T-helper 17 cell (primary cell): ENCODE measurements at places on chromosomes 16 and 17. TPM values are rescaled to one million over a fixed set of nuclear protein-coding genes. Genes with fewer than 3 reads are reported as not detected.

HAS3 gene
- 3.5 TPM for total RNA-seq

- no peak for DNase-seq
- H3K27ac ChIP-seq: no peak overlapping the region
- no peaks in the 10 kb centered on the region for H3K36me3 ChIP-seq
- H3K4me3 ChIP-seq: no peak overlapping the region
Measured at GRCh38 chr16:6558126-6558525, 774.5 kb upstream of the RBFOX1 start.

- no peak overlapping the region for H3K27ac ChIP-seq
- H3K27me3 ChIP-seq: no peaks in the 10 kb centered on the region
- H3K4me1 ChIP-seq: peaks cover 9% of the 10 kb centered on the region
- no peak for DNase-seq
- no peak overlapping the region for H3K4me3 ChIP-seq
Measured at GRCh38 chr16:30145657-30146056, 22.6 kb upstream of the MAPK3 start.

CA7 gene
- total RNA-seq: not detected

DNA sequence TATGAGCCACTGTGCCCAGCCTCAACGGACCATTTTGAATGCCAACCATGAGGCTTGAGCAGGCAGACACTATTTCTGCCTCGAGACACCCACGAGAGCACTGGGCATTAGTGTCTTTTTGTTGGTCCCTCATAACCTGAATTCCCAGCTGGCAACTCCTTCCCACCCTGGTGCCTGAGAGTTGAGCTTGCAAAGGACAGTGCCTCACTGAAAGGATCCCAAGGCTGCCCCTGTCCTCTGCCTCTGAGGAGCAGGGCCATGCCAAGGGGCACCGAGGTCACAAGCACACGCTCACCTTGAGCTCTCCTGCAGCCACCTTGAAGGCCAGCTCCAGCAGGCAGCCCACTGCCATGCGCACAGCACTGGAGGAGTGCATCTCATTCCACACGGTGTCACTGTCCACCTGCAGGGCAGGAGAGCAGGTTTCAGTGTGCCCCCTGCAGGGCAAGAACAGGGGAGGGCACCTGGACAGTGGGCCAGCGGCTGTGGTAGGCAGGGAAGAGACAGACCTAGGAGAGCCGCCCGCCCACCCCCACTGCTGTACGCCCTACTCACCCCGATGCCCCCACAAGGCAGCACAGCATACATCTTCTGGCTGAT, 12.8 kb downstream of the G6PC3 start:
- H3K36me3 ChIP-seq: peaks cover 2% of the 10 kb centered on the region
- H3K27me3 ChIP-seq: no peaks in the 10 kb centered on the region
- no peak overlapping the region for H3K4me3 ChIP-seq
- peaks cover 13% of the 10 kb centered on the region for H3K4me1 ChIP-seq
- peak overlapping the region; percentile 47 for H3K27ac ChIP-seq
- no peak for DNase-seq

GRCh38 chr16:5450409-5451104, 353.0 kb upstream of the EEF2KMT start:
- no peaks in the 10 kb centered on the region for H3K36me3 ChIP-seq
- no peak overlapping the region for H3K4me3 ChIP-seq
- H3K27me3 ChIP-seq: no peaks in the 10 kb centered on the region
- H3K4me1 ChIP-seq: no peaks in the 10 kb centered on the region
- no peak overlapping the region for H3K27ac ChIP-seq
- DNase-seq: no peak

DNA sequence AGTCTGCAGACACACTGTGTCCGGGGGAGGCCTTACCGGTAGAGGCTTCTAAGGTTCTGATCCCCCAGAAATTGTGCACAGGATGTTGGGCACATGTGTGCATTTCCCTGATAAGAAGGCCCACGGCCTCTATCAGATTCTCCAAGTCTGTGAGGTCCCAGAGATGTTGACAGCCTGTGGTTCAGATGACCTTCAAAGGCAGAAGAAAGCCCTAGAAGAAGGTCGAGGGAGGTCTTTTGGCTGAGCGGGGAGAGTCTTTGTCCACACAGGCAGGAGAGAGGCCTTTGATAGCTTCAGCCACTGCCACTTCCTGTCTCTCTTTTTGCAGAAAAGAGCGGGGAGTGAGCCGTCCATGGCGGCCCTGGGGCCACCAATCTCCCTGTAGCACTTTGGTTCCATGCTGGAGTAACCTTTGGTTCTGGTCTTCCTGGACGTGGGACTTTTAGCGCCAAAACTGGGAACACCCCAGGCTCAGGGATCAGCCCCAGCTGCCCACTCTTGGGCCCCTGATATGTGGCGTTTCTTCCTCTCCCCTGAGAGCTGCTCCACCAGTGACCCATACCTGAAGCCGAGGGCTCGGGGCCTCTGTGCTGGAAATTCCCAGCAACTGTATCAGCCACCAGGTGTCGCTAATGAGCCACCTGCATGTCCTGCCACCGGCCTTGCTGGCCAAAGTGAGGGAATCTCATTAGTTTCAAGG, 28.1 kb upstream of the LGALS9 start:
- no peak overlapping the region for H3K27ac ChIP-seq
- DNase-seq: peak; percentile 52
- no peak overlapping the region for H3K4me3 ChIP-seq
- peaks cover 2% of the 10 kb centered on the region for H3K4me1 ChIP-seq
- no peaks in the 10 kb centered on the region for H3K36me3 ChIP-seq

GRCh38 chr17:37726248-37726647, 18.6 kb downstream of the HNF1B start:
- no peak for DNase-seq
- no peak overlapping the region for H3K4me3 ChIP-seq
- peaks cover 26% of the 10 kb centered on the region for H3K27me3 ChIP-seq
- no peaks in the 10 kb centered on the region for H3K4me1 ChIP-seq
- H3K36me3 ChIP-seq: no peaks in the 10 kb centered on the region

DNA sequence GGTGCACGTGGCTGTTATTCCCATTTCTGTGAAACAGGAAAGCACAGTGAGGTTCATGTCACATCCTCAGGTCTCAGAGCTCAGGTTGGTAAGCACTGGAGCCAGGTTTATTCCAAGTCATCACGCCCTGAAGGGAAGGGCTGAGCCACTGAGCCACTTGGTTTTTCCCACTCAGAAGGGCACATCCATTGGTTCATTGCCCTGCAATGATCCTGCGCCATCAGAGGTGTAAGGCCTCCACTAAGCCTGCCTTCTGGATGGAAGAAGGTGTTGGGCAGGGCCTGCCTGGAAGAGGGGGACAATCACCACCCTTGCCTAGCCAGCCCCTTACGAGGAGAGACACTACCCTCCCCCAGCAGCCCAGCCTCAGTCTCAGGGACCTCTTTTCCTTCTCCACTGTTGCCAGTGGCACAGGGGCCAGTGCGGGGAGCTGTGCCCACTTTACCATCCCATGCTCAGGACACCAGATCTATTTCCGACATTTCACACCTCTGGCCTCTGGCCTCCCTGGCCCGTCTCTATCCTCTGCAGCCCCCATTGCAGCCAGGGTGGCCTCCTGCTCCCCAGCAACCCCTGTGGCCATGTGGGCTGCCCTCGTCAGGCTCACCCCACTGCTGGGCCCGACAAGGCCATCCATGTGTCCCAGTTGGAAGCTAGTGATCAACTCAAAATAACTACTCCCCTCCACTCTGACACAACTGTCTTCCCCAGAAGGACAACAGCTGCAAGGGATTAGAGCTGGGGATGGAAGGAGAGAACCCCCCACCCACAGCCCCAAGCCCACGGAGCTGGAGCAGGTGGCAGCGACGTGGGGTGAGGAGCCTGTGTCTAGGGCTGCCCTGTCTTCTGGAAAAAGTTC, 29.9 kb downstream of the CFAP20 start:
- peaks cover 4% of the 10 kb centered on the region for H3K36me3 ChIP-seq
- H3K4me3 ChIP-seq: no peak overlapping the region
- DNase-seq: no peak
- peaks cover 3% of the 10 kb centered on the region for H3K4me1 ChIP-seq
- H3K27ac ChIP-seq: no peak overlapping the region

ZNF764 gene
- total RNA-seq: 21.4 TPM

MPV17L gene
- not detected for total RNA-seq

GRCh38 chr16:15960124-15960971, 10.9 kb downstream of the ABCC1 start:
- no peaks in the 10 kb centered on the region for H3K36me3 ChIP-seq
- peak overlapping the region; percentile 89 for H3K4me3 ChIP-seq
- DNase-seq: no peak
- no peaks in the 10 kb centered on the region for H3K27me3 ChIP-seq
- H3K27ac ChIP-seq: peak overlapping the region; percentile 99

DNA sequence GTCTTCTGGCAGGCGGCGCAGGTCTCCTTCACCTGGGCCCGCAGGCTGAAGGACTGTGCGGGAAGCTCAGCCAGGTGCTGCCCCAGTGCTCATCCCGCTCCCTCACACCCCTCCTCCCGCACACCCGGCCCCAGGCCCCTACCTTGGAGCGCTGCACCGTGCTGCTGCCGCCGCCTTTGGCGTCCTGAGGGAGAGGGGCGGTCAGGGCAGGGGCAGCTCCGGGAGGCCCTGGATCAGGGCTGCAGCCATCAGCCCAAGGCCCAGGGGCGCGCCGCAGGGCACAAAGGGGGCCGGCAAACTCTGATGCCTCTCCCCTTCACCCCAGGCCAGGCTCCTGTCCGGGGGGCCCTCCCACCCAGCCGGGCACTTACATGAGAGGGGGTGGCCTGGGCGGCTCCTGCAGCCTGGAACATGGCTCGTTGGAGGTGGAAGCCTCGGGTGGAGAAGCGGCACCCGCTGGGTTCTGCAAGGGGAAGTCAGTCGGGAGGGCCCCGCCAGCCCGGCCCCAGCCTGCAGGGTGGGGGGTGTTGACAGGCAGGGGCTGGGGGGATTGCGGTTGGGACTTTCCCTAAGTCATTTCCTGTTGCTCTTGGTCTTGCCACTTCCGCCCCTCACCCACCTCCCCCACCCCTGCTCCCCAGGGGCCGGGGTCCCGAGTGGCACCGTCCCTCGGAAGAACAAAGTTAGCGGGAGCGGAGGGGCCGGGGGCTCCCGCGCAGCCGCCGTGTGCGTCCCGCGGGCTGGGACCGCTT, 863 bp downstream of the LIMD2 start:
- H3K4me3 ChIP-seq: peak overlapping the region; percentile 99
- DNase-seq: peak; percentile 78
- peaks cover 5% of the 10 kb centered on the region for H3K36me3 ChIP-seq
- H3K27me3 ChIP-seq: no peaks in the 10 kb centered on the region
- peak overlapping the region; percentile 95 for H3K27ac ChIP-seq

DNA sequence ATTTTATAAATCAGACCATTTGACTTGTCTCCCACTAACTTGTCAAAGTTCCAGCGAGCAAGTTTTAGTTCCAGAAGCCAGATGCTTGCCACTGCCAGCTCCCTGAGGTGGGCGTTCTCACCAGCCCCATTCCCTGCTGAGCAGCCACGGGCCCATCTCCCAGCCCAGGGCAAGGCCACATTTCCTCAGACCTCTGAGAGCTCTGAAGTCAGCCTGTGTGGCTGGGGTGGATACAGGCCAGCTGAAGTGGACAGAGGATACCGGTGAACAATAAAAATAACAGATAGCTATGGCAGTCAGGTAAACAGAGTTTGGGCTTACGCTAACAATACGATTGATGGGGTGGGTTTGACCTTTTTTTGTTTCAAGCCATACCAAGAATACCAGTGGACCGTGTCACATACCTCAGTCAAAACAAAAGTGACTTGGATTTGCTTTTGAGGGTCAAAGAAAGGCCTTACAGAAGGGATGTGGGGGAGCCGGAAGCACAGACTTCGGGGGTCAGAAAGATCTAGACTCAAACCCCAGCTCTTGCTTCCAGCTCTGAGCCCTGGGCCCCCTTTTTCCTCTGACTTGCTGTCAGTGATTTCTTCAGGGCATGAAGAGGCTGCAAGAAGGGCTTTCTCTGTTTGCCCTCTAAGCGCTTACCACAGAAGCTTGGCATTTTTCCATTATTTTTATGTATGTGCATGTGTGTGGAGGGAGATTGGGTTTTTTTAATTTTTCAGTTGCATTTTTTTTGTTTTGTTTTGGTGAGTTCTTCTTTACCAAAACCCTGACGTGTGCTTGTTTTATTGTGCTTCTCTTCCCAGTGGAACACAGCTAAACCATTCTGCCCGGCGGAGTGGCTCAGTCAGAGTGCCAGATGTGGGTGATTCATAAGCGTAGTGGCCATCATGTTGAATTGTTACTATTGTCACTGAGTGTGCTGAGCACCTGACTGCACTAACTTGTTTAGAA, 109.9 kb downstream of the GNAO1 start:
- no peaks in the 10 kb centered on the region for H3K27me3 ChIP-seq
- peaks cover 3% of the 10 kb centered on the region for H3K36me3 ChIP-seq
- H3K4me1 ChIP-seq: peaks cover 2% of the 10 kb centered on the region
- DNase-seq: no peak

- peaks cover 3% of the 10 kb centered on the region for H3K4me1 ChIP-seq
- DNase-seq: no peak
- no peaks in the 10 kb centered on the region for H3K36me3 ChIP-seq
- H3K27me3 ChIP-seq: peaks cover 18% of the 10 kb centered on the region
- peak overlapping the region; percentile 74 for H3K27ac ChIP-seq
Measured at GRCh38 chr17:41483991-41484826, 3.3 kb upstream of the KRT35 start.

- H3K27me3 ChIP-seq: peaks cover 11% of the 10 kb centered on the region
- H3K4me3 ChIP-seq: no peak overlapping the region
- H3K27ac ChIP-seq: no peak overlapping the region
- no peak for DNase-seq
- peaks cover 4% of the 10 kb centered on the region for H3K4me1 ChIP-seq
Measured at GRCh38 chr17:1621273-1621954, 7.2 kb downstream of the SLC43A2 start.

SLC13A2 gene
- total RNA-seq: not detected

- no peaks in the 10 kb centered on the region for H3K27me3 ChIP-seq
- peaks cover 6% of the 10 kb centered on the region for H3K4me1 ChIP-seq
- H3K27ac ChIP-seq: no peak overlapping the region
- DNase-seq: no peak
- H3K4me3 ChIP-seq: no peak overlapping the region
- H3K36me3 ChIP-seq: no peaks in the 10 kb centered on the region
Measured at GRCh38 chr16:4098501-4098900, 17.7 kb downstream of the ADCY9 start.

PRR15L gene
- not detected for total RNA-seq

DNA sequence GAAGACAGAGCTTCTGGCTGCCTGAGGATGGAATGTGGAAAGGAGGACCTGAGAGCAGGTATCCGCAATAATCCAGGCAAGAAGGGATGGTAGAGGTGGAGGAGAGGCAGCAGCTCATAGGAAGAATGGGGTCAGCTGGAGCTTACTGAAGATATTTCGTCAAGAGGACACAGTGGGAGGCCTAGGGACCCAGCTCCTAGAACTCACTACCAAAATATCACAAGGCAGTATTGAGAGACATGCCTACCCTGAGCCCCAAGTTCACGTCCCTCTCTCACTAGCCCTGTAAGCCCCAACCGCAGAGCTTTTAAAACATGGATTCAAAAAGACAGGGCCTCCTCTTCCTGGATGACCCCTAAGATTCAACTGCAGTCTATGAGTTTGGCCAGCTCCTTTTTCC, 14.2 kb upstream of the CCL8 start:
- H3K36me3 ChIP-seq: peaks cover 4% of the 10 kb centered on the region
- DNase-seq: no peak
- no peak overlapping the region for H3K4me3 ChIP-seq
- H3K27me3 ChIP-seq: peaks cover 43% of the 10 kb centered on the region
